OCI-LY7 (cell line): ENCODE measurements at places on chromosomes 7 and 10. TPM values are rescaled to one million over a fixed set of nuclear protein-coding genes. Genes with fewer than 3 reads are reported as not detected.

SFXN4 gene
- total RNA-seq = 38.8 and 46.4 TPM in 2 replicates

ZNF467 gene
- 0.40 TPM in 1 of 2 replicates, not detected in the other for total RNA-seq

DNA sequence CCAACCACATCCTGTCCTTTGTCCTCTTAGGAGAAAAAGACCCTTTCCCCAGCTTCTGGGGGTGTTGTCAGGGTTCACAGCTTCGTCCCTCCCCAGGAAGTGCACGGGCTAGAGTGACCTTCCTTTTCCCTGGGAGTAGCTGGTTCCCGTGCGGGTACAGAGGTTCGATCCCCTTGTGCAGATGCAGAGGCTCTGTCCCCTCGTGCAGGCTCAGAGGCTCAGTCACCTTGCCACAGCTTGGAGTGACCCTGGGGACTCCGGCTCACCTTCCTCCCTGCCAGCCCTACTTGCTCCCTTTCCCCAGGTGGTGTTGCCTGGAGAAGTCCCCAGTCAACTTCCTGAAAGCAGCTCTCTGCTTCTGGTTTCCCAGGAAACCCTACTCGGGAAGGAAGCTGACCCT lies 60.0 kb upstream of the TCERG1L start:
- no peak for DNase-seq

- DNase-seq = no peak
These were observed 163.6 kb downstream of the PDE1C start for GRCh38 chr7:31906479-31907171.

- no peak for DNase-seq
These were observed 10.3 kb downstream of the FAM241B start for GRCh38 chr10:69640196-69640980.

OR2A2 gene
- not detected in 2 replicates for total RNA-seq

DNA sequence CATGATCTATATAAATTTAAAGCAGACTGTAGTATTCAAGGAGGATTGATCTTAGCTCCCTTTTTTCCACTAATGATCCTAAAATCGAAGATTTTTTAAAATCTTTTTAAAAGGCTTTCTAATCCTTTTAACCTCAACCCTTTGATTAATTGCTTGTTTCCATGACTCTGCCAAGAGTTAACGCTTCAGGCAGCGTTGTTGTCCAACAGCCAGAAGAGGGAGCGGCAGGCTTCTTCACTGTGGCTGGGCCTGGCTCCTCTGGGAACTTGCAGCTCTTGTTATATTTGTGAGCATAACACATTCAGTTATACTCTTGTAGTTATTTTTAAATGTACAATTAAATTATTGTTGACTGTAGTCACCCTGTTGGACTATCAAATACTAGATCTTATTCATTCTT lies 26.3 kb downstream of the CRCP start:
- no peak for DNase-seq

GPRIN2 gene
- not detected in 2 replicates for total RNA-seq
